ENCODE measurements at places on chromosomes 12 and 14.

GRCh38 chr12:110913119-110914056, 7.0 kb downstream of the MYL2 start:
- DNase-seq = no peak

- no peak for DNase-seq
Observed at GRCh38 chr12:15154103-15154502, 67.1 kb downstream of the RERG start.

DNA sequence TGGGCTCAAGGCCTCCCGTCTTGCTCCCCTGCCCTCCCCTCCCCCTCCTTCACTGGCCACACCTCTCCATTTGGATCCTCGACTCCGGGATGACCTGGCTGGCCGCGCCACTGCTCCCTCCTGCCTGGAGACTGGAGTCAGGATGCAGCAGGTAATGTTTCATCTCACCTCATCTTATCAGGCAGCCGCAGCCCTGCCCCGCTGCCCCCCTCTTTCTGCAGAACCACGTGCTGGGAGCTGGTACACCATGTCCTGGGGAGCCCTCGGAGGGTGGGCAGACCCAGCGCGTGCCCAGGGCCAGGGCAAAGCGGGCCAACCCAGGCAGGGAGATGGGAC, 31.1 kb downstream of the BEGAIN start:
- DNase-seq = no peak

GRCh38 chr12:75446857-75447256, 33.7 kb upstream of the GLIPR1 start:
- DNase-seq = peak; percentile 80

DNA sequence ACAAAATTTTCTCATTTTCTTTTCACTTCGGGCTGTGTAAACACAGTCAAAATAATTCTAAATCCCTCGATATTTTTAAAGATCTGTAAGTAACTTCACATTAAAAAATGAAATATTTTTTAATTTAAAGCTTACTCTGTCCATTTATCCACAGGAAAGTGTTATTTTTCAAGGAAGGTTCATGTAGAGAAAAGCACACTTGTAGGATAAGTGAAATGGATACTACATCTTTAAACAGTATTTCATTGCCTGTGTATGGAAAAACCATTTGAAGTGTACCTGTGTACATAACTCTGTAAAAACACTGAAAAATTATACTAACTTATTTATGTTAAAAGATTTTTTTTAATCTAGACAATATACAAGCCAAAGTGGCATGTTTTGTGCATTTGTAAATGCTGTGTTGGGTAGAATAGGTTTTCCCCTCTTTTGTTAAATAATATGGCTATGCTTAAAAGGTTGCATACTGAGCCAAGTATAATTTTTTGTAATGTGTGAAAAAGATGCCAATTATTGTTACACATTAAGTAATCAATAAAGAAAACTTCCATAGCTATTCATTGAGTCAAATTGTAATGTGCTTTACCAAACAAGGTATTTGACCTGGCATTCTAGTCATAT, 4.8 kb downstream of the CDKN1B start:
- DNase-seq = no peak

- DNase-seq = peak; percentile 72
Observed at GRCh38 chr14:59306775-59307174, 118.3 kb downstream of the DAAM1 start.

GRCh38 chr14:90495357-90496276, 98.8 kb downstream of the CALM1 start:
- peak; percentile 75 for DNase-seq

DNA sequence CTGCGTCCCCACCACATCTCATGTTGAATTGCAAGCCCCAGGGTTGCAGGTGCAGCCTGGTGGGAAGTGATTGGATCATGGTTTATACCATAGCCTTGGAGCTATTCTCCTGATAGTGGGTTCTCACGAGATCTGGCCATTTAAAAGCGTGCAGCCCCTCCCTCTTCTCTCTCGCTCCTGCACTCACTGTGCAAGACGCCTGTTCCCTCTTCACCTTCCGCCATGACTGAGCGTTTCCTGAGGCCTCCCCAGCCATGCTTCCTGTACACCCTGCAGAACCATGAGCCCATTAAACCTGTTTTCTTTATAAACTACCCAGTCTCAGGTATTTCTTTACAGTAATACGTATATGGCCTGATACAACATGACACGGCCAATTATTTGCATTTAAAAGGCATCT, 146.6 kb downstream of the RIMBP2 start:
- DNase-seq = no peak

- DNase-seq = no peak
Observed at GRCh38 chr14:35339761-35340406, 47.7 kb downstream of the PSMA6 start.

DNA sequence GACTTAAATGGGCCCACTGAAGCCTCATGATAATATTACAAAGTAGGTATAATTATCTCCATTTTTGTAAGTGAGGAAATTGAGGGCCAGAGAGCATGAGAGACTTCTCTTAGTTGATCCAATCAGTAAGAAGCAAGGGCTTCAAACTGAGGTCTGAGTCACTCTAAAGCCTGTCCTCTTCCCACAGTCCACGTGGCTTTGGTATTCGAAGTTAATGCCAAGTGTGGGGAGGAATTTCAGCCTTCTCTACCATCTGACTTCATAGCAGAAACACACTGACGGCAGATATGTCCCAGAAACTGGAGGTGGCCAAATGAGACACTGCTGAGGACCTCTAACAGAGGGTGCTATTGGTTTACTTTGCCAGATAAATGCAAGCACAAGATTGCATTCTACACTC, 114.4 kb upstream of the OVCH1 start:
- peak; percentile 90 for DNase-seq

- DNase-seq = no peak
Observed at GRCh38 chr14:76793956-76794355, 18.7 kb downstream of the ANGEL1 start.

GRCh38 chr12:16785524-16785923, 179.6 kb upstream of the LMO3 start:
- DNase-seq = no peak

DNA sequence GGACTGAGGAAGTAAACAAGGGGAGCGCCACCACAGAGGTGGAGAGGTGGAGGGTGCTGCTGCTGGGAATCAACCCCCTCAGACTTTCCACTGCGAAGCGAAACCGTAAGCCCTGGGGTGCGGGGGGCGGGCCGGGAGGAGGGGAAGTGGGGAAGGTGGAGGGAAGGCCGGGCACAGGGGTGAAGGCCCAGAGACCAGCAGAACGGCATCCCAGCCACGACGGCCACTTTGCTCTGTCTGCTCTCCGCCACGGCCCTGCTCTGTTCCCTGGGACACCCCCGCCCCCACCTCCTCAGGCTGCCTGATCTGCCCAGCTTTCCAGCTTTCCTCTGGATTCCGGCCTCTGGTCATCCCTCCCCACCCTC, at the start of gene LAG3:
LAG3 (plus strand) TSS at position 190 of the 365 bp plus-strand sequence. CDS start 333 bp downstream, outside the sequence.
- DNase-seq = no peak

- no peak for DNase-seq
Observed at GRCh38 chr12:106600503-106600902, 17.7 kb downstream of the RFX4 start.

DNA sequence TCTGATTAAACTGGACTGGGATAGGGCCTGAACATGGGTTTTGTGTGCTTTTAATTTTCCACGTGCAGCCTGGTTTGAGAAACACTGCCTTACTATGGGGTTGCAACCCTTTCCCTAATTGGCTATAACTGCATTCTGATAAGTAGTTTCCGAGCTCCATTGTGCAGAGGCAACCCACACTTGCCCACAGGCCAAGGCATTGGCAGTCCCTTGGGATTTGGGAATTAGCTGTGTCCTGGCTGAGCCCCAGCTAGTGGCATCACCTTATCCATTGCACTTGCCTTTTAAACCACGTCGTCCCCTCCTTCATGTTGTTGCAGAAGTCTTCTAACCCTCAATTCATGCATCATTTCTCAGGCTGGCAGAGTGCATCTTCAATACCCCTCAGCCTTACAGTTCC, 10.2 kb downstream of the VCPKMT start:
- peak; percentile 19 for DNase-seq

GRCh38 chr14:84445486-84445885, 1084.5 kb upstream of the FLRT2 start:
- no peak for DNase-seq

- DNase-seq = peak; percentile 48
Observed at GRCh38 chr12:126483145-126484068, 1418.2 kb downstream of the AACS start.

- DNase-seq = no peak
Observed at GRCh38 chr14:90940318-90940962, 120.0 kb downstream of the RPS6KA5 start.

DNA sequence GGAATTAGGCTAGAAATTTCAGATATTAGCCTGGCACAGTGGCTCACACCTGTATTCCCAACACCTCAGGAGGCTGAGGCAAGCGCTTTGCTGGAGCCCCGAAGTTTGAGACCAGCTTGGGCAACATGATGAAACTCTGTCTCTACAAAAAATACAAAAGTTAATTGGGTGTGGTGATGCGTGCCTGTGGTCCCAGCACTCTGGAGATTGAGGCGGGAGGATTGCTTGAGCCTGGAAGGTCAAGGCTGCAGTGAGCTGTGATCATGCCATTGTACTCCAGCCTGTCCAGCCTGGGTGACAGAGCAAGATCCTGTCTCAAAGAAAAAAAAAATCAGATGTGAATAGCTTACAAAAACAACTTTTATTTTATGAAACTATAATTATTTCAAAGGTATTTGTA, 15.1 kb downstream of the FRMD6 start:
- DNase-seq = no peak

- DNase-seq = no peak
Observed at GRCh38 chr12:13505224-13505623, 308.7 kb downstream of the EMP1 start.

Data from GM23248 (cell line).